ENCODE measurements at places on chromosomes 12 and 14.
A peak's percentile ranks its signal among the peaks of the same experiment; 100 is the strongest.

- DNase-seq = no peak
Measured at GRCh38 chr14:101061411-101062064, 158.0 kb upstream of the RTL1 start.

DNA sequence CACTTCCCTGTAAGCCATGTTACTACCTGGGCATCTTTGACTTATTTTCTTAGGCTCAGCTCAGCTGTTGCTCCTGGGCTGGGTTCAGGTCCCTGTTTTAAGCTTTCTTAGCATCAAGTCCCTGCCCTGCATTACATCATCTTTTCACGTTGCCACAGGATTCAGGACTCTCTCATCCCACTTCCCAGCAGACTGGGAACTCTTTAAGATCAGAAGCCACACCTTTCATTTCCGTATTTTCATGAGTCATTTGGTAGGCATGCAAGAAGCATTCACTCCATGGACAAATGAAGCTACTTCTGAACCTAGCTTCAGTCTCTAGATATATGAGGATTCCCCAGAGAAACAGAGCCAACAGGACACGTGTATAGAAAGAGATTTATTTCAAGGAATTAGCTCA is 726.8 kb downstream of the VRK1 start:
- DNase-seq = no peak

DNA sequence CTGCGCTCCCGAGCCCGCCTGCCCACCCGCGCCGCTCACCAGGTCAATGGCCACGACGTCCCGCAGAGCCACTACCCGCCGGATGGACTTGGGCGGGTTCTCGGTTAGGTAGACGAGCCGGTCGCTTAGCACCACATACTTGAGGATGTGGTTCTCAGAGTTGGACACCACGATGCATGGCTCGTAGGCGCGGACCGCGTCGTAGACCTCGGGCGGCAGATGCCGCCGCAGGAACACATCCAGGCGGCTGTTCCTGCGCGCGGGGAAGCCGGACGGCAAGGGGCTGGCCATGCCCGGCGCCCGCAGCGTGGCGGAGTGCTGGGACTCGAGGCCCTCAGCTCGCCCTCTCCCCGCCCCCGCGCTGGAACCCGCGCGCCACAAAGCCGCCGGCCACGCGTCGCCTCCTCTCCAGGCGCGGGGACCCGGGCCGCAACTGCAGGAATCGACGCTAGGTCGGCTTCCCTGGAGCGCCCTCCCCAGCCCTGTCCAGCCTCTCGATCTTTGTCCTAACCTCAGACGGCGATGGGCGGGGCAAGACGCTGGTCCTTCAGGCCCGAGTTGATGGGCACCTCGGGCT is at the start of gene C12orf56:
TSS of gene C12orf56 (minus strand) at position 484 of the 577 bp plus-strand sequence. CDS start at position 291, 193 bp downstream.
- no peak for DNase-seq

GRCh38 chr12:84911271-84912197 is 1.1 kb downstream of the SLC6A15 start:
- DNase-seq = peak; percentile 56

- no peak for DNase-seq
Measured at GRCh38 chr14:96368534-96368933, 5.2 kb downstream of the GSKIP start.

GRCh38 chr14:99460793-99461192 is 19.9 kb downstream of the SETD3 start:
- DNase-seq = no peak

DNA sequence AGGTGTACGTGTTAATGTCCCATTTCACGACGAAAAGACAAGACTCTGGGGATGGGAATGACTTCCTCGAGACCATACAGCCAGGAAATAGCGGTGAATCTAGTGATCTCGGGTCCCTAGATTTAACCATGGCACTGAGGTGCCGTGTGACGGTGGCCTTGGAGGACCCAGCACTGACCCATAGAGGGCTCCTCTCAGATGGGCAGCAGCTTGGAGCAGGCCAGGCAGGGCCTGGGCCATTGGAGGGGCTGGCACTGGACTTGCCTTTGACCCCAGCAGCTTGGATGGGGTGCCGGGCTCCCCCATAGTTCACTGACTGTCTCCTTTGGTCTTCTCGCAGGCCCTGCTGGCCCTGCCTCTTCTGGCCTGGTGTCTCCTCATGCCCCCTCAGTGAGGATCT is 5.4 kb downstream of the TCL1B start:
- no peak for DNase-seq

- DNase-seq = no peak
Measured at GRCh38 chr14:106879241-106879640, 1352.9 kb downstream of the TMEM121 start.

- no peak for DNase-seq
Measured at GRCh38 chr14:44099743-44100488, 407.2 kb downstream of the FSCB start.

- DNase-seq = no peak
Measured at GRCh38 chr12:63766498-63766897, 13.2 kb upstream of the RXYLT1 start.

DNA sequence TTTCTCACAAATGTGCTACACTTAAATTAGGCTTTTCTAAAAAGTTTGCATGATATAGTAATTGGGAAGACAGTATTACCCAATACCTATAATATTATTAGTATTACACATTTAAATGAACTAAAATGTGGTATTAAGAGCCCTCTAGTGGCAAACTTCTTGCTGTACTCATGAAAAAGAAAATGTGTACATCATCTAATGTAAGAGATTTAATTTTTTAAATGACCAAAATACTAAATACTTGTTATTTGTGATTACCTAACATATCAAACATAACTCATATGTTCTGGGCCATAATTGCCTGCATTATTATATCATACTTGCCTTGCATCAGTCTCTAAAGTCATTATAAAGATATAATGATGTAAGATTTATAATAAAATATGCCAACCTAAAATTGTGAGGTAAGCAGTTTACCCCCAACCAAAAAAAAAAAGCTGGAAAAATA is 64.2 kb downstream of the DNAI7 start:
- peak; percentile 67 for DNase-seq

GRCh38 chr12:51972849-51973273 is 21.4 kb downstream of the ACVR1B start:
- DNase-seq = peak; percentile 73

GRCh38 chr12:128951448-128951847 is 98.2 kb downstream of the GLT1D1 start:
- DNase-seq = no peak

DNA sequence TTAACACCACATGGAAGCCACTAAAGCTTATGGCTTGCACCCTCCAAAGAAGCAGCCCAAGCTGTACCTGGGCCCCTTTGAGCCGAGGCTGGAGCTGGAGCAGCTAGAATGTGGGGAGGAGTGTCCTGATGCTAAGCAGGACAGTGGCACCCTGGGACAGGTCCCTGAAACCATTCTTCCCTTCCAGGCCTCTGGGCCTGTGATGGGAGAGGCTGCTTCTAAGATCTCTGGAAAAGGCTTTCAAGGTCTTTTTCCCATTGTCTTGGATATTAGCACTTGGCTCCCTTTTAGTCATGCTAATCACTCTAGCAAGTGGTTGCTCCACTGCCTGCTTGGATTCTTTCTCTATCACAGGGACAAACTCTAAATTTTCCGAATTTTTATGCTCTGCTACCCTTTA is 40.9 kb downstream of the OSBPL8 start:
- no peak for DNase-seq

All from IMR-90 (cell line).